Stimulated activated CD4-positive, alpha-beta T cell treated with anti-CD3 and anti-CD28 coated beads, TNF-alpha, amount 100 ng/mL, for 1 hour (primary cell): ENCODE measurements at places on chromosomes 3 and 15.

- DNase-seq = no peak
Observed at GRCh38 chr3:30098653-30099455, 507.5 kb upstream of the TGFBR2 start.

GRCh38 chr3:188229177-188229576 lies 75.2 kb downstream of the LPP start:
- no peak for DNase-seq

GRCh38 chr3:51967384-51968169 lies at the start of gene PCBP4:
Gene PCBP4, minus strand, starts transcription at chr3:51967454. Its CDS starts 6,214 bp downstream, at chr3:51961240.
- no peak for DNase-seq

DNA sequence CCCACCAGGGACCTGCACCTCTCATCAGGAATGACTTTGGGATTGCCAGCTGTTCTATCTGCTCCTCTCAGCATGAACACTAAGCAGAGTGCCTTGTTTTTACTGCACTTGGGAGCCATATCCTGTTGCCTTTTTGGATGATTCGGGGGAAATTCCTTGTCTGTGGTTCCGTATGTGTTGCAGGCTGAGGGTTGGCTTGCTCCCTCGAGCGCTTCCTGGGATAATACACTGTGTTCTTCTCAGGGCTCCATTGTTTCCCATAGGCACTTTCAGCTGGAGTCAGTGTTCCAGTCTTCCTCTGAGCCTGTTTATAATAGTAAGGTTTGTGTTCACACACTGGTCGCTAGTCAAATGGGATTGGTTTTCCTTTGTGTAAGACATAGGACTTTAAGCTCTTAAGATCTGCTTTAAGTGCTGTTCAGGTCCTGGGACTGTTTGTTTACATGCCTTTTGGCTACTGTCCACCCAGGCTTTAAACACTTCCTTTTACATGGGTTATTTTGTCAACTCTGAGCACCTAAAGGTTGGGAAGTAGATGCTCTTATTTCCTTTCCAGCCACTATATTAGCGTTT lies 23.4 kb downstream of the BOC start:
- DNase-seq = no peak

DNA sequence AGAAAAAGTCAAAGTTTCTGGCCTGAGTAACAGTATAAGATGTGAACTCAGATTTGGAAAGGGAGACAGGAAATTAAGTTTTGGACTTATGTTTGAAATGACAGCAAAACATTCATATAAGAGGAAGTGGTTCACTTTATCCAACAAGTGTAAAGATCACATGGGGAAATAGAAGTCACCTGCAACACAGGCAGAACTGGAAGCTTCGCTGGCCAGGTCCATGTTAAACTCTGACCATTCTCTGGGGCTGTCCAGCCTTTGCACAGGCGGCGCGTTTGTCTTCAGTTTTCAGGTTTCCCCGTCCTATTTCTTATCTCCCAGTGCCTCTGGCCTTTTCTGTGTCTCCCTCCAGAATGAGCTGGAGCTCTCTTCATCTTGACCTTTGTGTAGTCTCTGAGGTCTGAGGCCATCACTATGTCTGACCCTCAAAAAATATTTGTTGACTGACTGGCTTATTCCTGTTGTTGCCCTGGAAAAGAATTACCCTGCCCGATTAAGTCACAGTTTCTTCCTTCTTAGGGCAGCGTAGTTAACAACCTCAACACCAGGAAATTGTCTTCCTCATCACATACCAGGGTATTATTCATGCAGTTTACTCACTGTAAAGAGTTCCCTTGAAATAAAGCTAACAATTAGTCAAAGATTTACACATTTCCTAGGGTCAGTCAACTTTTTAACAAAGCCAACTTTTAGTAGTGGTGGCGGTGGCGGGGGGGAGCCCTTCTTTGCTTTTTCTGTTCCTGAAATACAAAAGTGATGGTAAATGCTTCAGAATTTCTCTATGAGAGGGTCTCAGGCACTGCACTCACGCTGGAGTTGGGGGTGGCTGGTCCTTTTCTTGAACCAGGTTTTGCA lies 959 bp upstream of the RASA2 start:
- DNase-seq = no peak

DNA sequence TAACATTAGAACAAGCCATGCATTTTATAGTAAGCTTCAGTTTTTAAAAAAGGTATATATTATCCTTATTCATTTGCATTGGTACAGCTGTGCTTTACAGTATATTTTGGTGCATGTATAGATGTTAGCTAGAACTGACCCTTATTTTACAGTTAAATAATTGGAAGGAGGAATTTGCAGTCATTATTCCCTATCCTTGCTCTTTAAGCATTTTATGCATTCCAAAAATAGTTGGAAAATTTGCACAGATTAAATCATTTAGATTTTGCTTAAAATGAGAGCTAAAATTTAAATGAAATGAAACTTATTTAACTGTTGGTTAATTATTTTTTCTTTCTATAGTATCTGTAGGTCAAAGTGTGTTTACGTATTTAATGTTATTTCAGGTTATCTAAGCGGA lies 667.1 kb downstream of the NAALADL2 start:
- DNase-seq = no peak

DNA sequence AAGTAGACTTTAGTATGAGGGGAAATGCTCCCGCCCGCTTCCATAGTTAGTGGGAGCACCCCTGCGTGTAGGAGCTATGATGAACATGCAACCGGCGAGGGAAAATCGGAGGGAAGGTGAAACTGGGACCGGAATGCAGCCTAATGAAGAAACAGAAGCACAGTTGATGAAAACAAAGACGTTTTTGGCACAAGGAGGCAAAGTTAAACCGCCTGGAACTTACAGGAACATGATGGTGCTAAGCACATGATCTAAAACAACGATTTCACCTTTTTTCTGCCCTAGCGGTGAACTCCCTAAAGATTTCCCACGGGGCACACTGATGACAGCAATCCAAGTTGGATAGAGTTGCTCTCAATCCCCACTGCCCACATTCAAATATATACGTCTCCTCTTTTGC lies 49.4 kb upstream of the SPATA12 start:
- no peak for DNase-seq

- DNase-seq = no peak
Observed at GRCh38 chr3:36763850-36764703, at the start of gene DCLK3. Gene DCLK3, minus strand, starts transcription at chr3:36764553. Its CDS starts 290 bp downstream, at chr3:36764263.

- no peak for DNase-seq
Observed at GRCh38 chr3:23809840-23810342, 4.1 kb downstream of the UBE2E1 start.
